NCI-H1436 treated with DMSO at 0.1 percent for 48 hours (cell line): ENCODE measurements at places on chromosomes 4 and X.

DNA sequence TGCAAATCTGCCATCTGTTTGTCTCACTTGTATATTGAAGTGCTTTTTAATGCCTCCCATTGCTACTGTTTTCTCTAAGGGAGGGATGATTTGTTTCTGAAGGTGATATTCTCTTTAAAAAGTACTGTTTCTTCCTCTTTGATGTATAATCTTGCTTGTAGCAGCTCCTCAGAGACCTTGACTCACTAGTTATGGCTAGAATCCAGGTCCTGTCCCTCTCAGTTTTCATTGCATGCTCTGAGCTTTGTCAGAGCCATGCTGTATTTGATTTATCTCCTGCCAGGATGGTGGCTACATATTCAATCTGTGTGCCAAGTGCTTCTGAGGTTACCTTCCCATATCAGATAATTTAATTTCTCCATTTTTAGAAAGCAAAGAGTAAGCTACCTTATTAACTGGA lies 56.0 kb downstream of the GLUD2 start:
- DNase-seq, result no peak

DNA sequence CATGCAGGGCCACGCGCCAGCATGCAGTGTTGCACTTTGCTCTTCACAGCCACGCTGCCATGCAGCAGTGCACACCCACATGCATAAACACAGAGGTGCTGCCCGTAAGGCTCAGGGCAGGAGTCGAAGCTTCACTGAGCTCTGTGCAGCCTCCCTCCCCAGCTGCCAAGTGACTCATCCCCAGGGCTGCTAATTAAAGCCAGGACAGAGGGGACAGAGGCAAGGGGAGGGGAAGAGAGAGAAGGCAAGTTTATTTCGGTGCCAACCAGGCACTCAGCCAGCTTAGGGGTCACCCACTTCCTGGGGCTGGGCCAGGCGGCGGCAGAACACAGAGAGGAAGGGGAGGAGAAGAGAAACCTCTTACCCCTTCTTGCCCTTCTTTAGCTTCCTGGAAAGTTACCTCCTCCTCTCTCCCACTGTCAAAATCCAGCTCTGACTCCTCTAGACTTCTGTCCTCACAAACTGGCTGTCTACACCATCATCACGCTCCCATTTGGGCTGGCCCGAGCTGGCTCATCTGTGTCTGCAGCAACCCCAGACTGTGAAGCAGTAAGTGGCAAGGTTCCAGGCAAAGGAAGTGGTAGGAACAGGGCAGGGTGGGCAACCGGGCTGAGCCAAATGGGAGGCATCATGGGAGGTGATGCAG lies 6.2 kb upstream of the IQSEC2 start:
- DNase-seq, result no peak

DNA sequence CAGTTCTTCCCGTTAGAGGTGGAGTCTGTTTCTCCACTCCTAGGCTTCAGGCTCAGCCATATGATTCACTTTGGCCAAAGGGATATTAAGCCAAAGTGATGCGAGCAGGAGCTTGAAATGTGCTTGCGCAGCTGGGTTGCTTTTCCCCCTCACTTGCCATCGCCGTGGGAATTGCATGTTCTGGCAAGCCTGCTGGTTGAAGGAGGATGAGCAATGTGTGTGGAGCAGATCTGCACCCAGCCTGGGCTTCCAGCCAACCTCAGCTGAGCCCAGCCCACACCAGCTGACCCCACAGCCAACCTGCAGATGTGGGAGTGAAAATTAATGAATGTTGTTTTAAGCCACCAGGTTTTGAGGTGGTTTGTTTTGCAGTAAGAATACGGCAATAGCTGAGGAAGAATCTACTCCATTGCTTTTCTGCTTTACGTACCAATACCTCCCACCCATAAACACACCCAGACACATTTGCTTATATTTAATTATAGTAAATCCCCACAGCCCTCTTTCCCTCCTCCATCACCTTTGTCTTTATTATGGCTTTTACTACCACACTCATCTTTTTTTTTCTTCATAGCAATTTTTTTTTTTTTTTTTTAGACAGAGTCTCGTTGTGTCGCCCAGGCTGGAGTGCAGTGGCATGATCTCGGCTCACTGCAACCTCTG lies 132.8 kb upstream of the FUNDC1 start:
- DNase-seq, result peak; percentile 48

- DNase-seq, result no peak
Observed at GRCh38 chr4:34636623-34637022, 1607.7 kb downstream of the ARAP2 start.

GRCh38 chr4:26237916-26238315 lies 82.9 kb upstream of the RBPJ start:
- DNase-seq, result no peak

GRCh38 chrX:132171478-132171877 lies 43.7 kb upstream of the FRMD7 start:
- no peak for DNase-seq

DNA sequence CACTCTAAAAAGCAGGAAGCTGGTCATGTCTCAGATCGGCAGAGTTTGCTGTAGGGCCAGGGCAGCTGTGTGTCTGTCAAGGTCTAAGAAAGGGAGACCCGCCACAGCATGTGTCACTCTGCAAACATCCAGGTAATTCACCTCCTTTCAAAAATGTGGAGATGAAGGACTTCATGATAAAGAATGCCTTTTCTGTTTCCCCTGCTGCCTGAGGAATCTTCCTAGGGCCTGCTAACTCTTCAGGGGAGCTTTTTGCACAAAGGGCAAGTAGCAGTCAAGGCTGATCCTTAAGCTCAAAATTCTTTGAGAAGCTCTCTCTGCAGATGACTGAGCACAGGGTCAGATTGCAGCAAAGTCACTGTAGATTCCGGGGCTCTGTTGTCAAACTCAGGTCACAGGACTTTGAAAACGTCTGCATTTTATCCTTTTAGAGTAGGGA lies 21.1 kb downstream of the RASL11B start:
- DNase-seq, result no peak

DNA sequence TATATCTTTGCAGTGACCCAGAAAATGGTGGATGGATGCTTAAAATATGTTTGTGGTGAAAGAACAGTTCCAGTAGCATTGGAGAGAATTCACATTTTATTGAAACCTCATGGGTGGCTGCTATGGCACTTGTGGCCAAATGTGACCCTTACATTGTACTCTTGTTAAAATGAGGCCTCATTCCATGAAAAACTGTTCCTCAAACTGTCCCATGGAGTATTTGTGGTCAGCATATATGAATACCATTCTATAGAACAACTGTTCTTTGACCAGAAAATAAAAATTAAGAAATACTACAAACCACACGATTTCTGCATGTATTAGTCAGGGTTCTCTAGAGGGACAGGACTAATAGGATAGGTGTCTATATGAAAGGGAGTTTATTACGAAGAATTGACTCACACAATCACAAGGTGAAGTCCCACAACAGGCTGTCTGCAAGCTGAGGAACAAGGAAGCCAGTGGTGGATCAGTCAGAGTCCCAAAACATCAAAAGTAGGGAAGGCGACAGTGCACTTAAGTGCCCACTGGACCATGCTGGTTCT lies 35.1 kb downstream of the GEMIN8 start:
- no peak for DNase-seq

- DNase-seq, result no peak
Observed at GRCh38 chr4:82983444-82983843, 27.2 kb downstream of the LIN54 start.

DNA sequence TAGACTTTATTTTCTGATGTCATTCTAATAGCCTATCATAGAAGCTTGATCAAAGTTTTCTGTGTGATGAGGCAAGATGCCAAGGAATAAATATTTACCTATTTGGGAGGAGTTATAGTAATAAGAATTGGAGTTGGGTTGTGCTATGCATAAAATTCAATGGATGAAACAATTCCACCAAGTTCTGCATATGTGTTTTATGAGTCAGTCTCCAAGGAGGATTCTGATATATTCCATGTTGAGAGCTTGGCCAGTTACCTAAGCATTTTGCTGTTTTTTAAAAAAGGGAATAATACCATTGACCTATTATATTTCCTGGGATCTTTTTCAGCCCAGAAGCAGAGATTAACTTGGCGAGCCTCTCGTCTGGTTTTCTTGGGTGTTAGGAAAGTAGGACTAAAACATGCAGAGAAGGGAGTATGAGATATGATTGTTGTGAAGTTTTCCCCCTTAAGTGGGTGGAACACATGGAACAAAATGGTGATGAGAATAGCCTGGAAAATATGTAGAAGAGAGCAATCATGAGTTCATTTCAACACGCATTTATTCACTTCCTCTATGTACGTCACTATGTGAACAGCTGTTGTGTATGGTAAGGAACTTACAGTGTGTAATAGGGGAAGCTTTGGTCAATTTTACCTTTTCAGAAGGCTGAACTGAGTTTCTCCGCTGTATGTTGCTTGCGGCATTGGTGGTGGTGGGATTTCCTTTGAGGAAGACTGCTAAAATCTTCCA lies 39.2 kb downstream of the POLA1 start:
- no peak for DNase-seq
